ENCODE measurements at places on chromosomes 16 and 17.

DNA sequence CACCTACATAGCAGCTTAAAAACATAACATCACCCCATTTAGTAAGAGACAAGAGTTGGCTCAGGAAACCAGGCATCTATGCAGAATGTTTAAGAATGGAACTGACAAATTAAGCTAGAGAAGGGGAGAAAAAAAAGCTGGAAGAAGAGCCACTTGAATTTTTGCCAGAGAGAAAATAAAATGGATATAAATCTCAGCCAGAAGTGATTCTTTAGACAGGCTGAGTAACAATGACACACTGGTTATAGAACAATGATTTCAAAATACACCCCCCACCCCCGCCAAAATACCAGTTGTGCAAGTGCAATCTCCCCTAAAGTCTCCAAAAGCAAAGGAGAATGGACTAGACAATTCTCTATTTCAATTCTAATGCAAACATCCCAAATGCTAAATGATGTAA lies 22.4 kb downstream of the LSM12 start:
- DNase-seq = peak; percentile 29

DNA sequence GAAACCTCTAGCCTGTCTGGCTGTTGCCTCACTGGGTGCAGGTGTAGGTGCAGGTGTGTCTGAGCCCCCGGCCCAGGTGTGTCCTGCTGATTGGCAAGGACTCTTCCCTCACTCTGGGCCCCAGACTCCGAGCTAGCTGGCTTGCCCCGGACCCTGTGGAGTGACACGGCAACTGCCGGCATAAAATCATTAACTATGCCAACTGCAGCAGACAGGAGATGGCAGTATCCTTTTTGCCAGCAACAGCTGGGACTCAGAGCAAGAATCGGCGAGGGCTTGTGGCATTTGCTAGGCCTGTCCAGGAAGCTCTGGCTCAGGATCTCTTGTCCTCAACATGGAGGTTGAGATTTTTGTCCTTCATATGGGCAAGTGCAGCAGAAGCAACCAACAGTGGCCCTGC lies 20.8 kb downstream of the CIAPIN1 start:
- no peak for DNase-seq

- no peak for DNase-seq
These were observed 4.8 kb downstream of the SLC6A4 start for GRCh38 chr17:30230596-30231125.

DNA sequence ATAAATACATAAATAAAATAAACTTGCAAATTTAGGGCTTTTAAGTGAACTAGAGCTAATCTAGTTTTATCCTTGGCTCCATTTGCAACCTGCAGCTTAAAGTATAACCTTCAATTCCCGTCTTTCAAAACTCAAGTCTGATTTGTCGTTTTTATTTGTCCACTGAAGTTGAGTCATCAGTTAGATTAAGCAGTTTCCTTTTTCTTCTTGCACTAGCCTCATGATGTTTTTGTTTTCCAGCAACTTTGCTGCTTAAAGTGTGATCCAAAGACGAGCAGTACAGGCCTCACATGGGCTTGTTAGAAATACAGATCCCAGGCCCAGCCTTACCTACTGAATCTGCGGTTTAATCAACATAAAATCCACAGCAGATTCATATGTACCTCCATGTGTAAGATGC lies 13.8 kb downstream of the ARSG start:
- no peak for DNase-seq

- DNase-seq = no peak
These were observed 1.6 kb downstream of the RND2 start for GRCh38 chr17:43026595-43026994.

DNA sequence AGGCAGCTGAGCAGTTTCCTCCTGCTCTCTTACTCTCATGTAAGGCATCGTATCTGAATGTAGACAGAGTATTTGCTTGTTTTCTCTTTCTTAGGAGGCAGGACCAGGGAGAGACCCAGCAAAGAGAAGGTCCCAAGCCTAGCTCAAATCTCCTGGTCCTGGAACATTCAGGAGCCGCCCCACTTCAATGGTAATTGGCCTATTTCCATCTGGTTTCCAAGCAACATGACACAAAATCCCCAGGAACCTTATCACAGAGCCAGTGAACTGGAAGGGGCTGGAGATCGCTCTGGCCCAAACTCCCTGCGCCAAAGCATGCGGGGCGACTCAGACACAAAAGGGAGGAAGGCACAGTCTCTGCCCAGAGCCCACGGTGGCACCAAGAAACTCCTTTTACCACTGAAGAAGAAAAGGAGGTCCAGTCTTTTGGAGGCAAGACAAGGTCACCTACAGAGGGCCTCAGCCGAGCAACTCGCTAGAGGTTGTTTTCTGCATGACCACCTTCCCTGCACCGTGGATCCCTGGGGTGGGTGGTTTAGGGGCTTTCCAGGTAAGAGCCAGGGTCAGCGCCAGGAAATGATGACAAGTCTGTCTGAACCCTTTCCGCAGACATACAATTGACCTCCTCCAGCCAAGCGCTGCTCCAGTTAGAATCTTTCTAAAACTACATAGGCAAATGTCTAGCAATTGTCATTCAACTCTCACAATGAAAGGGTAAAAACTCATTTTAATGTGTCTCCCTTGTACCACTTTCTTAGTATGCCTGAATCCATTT lies 394.7 kb downstream of the SOX9 start:
- DNase-seq = peak; percentile 82

- no peak for DNase-seq
These were observed 84.6 kb downstream of the SOCS1 start for GRCh38 chr16:11171448-11171709.

GRCh38 chr17:41642252-41643156 lies 18.1 kb upstream of the KRT17 start:
- DNase-seq = no peak

- no peak for DNase-seq
These were observed 9.6 kb downstream of the DLX3 start for GRCh38 chr17:49985310-49985990.

DNA sequence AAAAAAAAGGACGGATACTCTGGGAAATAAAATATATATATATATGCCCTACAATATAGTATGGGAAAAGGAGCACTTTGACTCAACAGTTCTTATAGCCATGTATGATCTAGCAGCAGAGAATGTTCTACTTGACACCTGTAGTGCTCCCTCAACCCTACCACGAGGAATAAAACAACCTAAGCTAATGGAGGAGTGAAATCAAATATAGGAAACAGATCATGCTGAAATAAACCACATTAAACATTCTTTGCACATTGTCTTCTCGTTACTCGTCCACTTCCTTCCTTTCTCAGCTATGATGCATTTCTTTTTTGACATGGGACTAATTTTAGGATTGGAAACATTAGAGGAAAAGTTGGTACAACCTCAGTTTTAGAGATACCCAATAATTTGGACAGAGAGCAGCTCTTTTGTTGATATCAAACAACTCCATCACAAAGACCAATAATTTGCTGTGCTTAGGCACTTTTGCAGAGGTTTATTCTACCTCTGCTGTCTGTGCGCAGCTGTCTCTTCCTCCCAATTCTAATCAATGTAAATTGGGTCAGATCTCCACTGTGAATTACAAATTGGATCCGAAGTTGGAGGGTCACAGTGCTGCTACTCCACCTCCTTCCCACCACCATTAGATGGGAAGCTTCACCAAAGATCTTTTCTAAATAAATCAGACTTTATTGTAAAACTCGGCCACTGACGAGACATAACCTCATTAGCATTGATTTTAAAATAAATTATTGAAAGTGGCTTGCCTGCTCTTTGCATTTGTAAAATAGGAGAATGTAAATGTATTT lies 65.8 kb downstream of the SNX11 start:
- no peak for DNase-seq

- DNase-seq = no peak
These were observed 788.7 kb upstream of the GOT2 start for GRCh38 chr16:59522826-59523225.

- no peak for DNase-seq
These were observed 210.0 kb downstream of the MAP2K4 start for GRCh38 chr17:12230481-12231354.

DNA sequence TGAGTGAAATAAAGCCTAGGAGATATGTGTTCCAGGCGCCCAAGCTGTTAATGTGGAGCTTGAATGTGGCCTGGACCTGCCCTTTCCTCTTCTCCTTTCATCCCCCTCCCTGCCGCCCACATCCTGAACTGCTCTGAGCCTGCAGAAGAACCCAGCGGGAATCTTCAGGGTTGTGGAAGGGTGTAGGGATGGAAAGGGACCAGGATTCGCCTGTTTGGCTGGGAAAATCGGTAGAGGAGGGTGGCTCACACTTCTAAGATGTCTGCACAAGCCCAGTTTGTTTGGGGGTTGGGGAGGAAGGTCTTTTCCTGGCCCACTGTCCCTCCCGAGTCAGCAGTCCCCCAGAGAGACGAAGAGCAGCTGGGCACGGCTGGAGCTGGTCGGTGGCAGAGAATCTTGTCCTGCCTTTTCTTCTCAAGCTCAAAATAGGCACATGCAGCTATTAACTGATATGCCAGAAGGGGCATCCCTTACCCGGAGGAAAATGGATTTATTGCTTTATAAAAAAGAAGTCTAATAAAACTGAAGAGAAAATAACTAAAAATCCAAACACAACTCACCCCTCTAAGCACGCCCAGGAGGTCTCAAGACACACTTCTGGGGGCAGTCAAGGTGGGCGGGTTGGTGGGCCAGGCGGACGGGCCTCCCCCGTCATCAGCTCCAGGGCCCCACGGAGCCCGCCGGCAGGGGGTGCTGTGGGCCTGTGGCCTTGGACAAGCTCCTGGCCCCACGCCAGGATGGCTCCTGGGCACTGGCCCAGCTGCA lies 11.5 kb upstream of the PITPNA start:
- peak; percentile 26 for DNase-seq

- DNase-seq = peak; percentile 44
These were observed 10.1 kb upstream of the CA4 start for GRCh38 chr17:60139438-60140285.

DNA sequence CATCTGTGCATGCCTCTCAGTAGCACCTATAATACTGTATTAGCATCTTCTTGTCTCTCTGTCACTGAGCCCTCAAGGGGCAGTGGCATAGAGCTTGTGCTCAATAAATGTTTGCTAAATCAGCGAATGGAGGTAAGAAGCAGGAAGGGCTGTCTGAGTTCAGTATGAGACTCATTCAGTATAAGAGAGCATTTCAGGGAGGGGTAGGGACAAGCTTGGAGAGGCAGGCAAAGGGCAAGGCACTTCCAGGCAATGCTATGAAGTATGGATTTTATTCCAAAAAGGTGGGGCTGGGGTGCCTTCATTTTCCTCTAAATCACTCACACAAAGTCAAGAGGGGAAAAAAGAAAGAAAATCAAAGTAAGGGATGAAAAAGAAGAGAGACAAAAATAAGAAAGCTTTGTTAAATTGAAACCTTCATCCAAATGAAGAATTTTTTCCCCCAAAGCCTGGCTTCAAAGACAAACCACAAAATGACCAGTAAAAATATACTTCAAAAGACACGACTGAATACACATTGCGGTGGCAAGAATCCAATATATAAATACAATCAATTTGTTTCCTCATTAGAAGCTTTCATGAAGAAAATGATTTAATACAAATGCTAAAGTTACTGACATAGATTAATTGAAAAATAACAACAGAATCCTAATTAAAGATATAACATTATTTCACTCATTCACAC lies 51.2 kb downstream of the SKAP1 start:
- no peak for DNase-seq

DNA sequence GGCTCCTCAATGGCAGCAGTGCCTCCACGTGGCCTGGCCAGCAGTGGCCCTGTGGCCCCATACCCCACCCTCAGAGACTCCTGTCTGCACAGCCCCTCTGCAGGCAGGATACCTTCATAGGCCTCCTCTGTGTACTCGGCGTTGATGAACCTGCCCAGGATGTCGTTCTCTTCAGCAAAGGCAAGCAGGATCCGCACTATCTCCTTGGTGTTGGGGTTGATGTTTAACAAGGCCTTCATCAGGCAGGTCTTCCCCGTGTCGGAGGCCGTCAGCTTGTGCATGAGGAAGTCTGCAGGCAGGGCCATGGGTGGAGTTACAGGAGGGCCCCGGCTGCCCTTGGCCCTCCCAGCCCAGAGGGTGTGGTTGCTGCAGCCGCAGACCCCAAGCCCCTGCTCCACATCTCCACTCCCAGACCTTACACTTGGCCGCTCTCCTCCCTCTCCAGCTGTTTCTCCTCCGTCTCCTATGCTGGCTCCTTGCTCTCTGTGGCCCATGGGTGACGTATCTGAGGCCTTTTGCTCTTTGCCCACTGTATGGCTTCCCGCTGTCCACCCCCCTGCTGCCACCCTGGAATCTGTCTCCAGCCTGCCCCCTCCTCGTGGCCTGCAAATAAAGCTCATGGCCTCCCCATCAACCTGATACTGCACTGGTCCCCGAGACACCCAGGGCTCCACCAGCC lies 15.1 kb downstream of the TRPV3 start:
- DNase-seq = no peak

- peak; percentile 75 for DNase-seq
These were observed 49.8 kb downstream of the WDR45B start for GRCh38 chr17:82598256-82599119.

DNA sequence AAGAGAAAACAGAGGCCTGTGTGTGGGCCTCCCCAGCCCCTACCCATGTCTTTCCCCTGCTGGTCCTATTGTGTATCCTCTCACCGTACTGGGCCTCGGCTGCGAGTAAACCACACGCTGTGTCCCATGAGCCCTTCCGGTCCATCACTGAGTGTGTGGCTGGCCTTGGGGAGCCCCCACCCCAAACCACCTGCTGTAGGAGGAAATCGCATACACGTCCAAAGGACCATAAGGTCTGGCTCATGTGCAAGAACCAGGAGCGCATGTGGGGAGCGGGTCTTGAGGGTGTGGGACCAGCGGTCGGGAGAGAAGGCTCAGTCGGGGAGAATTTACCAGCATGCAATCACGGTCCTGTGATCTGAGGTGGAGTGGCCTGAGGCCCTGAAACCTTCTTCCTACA lies 38.4 kb upstream of the DNAH17 start:
- DNase-seq = no peak

DNA sequence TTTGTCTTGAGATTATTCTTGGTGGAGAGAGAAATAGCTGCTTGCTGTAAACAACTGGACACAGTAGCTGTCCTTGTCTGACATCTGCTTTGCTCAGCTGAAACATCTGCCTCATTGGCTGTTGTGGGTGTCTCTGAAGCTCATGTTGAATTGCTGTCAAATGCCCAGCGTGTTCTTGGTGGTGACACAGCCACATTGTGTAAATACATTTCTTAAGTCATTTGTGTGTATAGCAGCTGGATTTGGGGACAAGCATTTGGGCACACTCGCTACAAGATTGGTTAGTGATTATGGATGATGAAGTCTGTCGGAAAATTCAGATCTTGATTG lies 5.3 kb downstream of the FAM234A start:
- no peak for DNase-seq

- no peak for DNase-seq
These were observed 415 bp upstream of the FLOT2 start for GRCh38 chr17:28897769-28898526.

DNA sequence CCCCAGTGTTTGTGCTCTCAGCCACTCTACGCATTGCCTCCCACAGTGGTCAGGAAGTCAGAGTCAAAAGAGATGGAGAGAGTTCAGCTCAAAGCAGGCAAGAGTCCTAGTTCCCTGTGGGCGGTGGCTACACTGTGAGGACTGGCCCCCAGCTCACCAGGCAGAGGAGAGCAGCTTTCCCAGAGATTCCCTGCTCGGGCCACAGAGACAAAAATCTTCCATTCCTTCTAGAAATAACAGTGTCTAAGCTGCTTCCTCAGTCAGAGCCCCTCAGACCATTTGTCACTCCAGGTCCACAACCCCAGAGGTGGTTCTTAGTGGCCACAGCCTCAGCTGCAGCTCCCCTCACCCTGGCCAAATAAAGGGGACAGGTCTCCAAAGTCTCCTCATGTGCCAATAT lies 263.0 kb upstream of the RPL38 start:
- no peak for DNase-seq

- DNase-seq = no peak
These were observed 59.0 kb downstream of the NDE1 start for GRCh38 chr16:15708997-15709396.
